Glutamatergic neuron (in vitro differentiated cells): ENCODE measurements at places on chromosomes 16 and 17. TPM values are rescaled to one million over a fixed set of nuclear protein-coding genes. Genes with fewer than 3 reads are reported as not detected.

Gene TBC1D3I
- 3.0 TPM for total RNA-seq

DNA sequence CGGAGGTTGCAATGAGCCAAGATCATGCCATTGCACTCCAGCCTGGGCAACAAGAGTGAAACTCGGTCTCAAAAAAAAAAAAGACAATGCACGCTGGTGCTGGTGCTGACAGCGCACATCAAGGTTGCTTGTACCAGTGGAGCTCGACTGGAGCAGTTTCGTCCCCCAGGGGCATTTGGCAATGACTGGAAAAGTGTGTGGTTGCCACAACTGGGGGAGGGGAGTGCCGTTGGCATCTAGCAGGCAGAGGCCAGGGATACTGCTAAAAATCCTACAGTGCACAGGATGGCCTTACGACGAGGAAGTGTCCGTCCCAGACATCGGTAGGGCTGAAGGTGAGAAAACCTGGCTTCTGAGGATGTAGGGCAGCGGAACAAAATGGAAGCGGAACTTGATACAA lies 2.4 kb downstream of the MEAK7 start:
- no peak for DNase-seq

- DNase-seq, result no peak
Measured at GRCh38 chr17:79473111-79473875, 137.6 kb downstream of the RBFOX3 start.

Gene BAIAP3
- 26.7 TPM for total RNA-seq

GRCh38 chr17:28705074-28705659 lies 6.5 kb downstream of the PROCA1 start:
- no peak for DNase-seq

DNA sequence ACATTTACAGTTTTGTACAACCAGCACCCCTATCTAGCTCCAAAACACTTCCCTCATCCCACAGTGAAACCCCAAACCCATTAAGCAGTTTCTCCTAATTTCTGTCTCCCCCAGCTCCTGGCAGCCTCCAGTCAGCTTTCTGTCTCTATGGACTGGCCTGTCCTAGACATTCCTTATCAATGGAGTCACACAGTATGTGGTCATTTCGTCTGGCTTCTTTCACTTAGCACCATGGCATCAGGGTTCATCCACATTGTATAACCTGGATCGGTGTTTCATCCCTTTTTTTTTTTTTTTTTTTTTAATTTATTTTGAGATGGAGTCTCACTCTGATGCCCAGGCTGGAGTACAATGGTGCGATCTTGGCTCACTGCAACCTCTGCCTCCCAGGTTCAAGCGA lies 68.5 kb downstream of the ZDHHC7 start:
- no peak for DNase-seq

Gene MT1A
- total RNA-seq, result not detected

Gene ANKFN1
- 0.96 TPM for total RNA-seq

DNA sequence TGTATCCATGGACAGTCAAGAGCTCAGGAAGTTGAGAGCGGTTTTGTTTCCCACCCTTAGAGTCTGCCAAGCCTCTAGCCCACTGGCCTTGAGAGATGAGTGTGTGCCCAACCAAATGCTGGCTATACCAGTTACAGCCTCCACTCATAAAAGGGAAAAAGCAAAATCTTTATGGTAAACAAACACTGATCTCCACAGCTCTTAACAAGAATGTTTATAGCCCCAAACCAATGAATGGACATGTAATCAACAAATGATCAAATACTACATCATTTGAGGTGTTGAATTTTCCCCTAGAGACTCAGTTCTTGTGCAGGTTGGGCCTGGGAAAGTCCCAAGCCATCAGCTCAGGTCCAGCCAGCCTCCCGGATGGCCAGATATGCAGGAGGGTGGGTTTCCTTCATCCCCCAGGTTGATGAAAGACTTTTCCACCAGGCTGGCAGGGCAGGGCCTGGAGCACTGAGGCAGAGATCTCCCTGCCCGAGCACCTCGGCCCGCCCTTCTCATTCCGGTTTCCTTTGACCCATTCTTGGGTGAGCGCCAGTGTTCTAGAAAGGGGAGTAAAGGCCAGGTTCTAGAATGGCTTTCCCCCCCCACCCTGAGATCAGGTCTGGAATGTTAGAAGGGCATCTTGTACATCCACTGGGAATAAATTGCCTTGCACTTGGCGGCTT lies 3.9 kb upstream of the EFTUD2 start:
- DNase-seq, result no peak

GRCh38 chr17:43399839-43400328 lies 1.1 kb downstream of the ARL4D start:
- DNase-seq, result peak; percentile 22

- peak; percentile 49 for DNase-seq
Measured at GRCh38 chr17:49890077-49890821, 42.4 kb upstream of the TAC4 start.

- DNase-seq, result no peak
Measured at GRCh38 chr16:47712276-47713224, 251.4 kb downstream of the PHKB start.

DNA sequence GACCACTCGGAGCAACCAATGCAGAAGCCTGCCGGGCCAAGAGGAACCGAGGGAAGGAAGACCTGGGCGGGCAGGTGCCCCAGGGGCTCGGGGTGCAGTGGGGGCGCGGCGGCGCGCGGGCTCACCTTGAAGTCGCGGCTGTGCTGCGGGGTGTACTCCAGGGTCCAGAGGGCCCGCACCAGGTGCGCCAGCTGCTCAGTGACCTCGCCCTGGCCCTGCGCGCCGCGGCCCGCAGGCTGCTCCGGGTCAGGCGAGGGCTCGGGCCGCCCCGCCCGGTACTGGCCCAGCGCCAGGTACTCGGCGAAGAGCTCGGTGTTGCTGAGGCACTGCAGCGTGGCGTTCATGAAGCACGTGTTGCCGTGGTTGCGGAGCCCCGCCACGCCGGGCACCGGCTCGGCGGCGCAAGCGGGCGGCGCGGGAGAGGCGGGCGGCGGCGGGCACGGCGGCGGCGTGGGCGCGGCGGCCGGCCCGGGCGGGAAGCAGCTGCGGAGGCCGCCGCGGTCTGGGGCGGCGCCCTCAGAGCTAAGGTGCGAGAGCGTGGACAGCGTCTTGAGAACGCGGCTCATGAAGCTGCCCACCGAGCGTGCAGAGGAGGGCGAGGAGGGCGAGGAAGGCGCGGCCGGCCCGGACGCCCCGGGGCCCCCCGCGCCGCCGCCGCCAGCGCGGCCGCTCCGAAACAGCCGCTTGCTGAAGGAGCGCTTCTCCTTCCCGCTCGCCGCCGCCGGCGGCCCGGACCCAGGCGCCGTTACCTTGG lies 562 bp downstream of the USP31 start:
- peak; percentile 48 for DNase-seq

DNA sequence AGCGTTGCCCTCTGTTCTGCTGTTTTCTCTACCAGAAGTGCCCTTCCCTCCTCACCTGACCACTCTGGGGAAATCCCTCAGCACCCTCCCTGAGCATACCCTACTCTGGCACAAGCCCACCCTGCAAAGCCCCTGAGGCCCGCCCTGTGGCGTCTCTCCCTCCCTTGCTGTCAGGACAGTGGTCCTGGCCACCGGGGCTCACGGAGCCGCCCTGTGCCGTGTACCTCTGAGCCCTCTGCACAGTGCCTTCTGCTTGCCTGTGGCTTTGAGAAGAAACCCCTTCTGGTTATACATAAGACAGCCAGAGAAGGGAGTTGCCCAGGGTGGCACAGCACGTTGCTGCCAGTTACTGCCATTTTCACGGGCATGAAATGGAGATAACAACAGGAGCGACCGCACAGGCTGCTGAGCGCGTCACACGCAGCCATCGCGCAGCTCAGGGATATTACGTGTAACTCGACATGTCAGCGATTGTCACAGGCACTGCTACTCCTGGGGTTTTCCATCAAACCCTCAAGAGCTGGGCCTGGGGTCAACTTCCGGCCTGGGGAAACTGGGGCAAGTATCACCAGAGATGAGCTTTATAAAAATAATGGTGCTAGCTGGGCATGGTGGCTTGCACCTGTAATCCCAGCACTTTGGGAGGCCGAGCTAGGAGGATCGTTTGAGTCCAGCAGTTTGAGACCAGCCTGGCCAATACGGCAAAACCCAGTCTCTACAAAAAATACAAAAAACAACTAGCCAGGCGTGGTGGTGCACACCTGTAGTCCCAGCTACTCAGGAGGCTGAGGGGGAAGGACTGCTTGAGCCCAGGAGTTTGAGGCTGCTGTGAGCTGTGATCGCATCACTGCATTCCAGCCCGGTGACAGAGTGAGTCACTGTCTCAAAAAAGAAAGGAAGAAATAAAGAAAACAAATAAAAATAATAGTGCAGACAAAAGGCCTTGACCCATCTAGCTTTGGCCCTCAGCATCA lies 14.8 kb downstream of the SCGB1C2 start:
- peak; percentile 8 for DNase-seq

Gene SSTR5
- 1.3 TPM for total RNA-seq

- DNase-seq, result no peak
Measured at GRCh38 chr17:7367083-7367482, 12.1 kb downstream of the TMEM95 start.

Gene TMEM238L
- total RNA-seq, result not detected

- DNase-seq, result peak; percentile 92
Measured at GRCh38 chr17:77451245-77451893, 310.6 kb downstream of the SEC14L1 start.

GRCh38 chr17:8147141-8147804 lies 4.9 kb downstream of the PER1 start:
- DNase-seq, result no peak

Gene PRSS22
- not detected for total RNA-seq

Gene TRPV2
- total RNA-seq, result 27.0 TPM

- no peak for DNase-seq
Measured at GRCh38 chr17:64157669-64158180, 27.8 kb upstream of the ERN1 start.

DNA sequence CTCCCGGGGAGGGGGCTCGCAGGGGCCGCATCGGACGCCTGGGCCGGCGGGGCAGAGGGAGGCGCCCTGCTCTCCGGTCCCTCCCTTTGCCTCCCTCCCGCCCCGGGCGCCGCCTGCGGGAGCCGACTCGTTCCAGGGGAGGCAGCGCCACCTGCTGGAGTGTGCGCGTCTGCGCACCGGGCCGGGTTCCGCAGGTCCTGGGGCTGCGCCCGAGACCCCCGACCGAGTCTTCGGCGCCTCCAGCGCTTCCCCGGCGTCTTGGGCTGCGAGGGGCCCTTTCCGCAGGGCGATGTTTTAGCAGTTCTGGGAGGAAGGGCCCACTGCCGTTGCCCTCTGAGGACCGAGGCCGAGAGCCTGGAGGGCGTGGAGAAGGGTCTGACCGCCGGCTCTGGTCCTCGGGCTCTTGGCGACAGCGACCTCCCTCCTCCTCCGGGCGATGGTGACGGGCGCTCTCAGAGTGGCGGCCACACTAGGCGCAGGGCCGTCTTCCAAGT lies 106.3 kb downstream of the SEC14L1 start:
- DNase-seq, result peak; percentile 96

- DNase-seq, result no peak
Measured at GRCh38 chr17:17711641-17712162, 30.4 kb downstream of the RAI1 start.

Gene UNC45B
- total RNA-seq, result 2.2 TPM

DNA sequence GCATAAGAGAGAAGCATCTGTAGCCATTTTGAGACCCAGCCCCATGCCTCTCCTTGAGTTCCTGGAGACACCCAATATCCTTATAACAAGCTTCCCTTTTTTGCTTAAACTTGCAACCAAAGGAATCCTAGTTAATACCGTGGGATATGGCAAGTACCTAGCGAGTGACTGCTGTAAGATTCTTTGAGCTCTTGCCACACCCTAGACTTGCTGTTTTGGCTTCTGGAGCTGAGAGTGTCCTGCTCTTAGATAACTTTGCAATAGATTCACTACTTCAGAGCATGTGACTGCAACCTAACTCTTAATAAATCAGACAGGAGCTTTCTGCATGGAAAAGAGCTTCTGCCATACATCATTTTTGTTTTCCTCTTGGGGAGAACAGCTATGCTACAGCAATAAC lies 58.3 kb downstream of the AKAP1 start:
- no peak for DNase-seq

- peak; percentile 52 for DNase-seq
Measured at GRCh38 chr16:57627184-57627871, 1.1 kb upstream of the ADGRG1 start.

Gene CCL7
- total RNA-seq, result not detected

- DNase-seq, result peak; percentile 66
Measured at GRCh38 chr17:44108440-44109311, 14.8 kb downstream of the HDAC5 start.

Gene DNAH9
- total RNA-seq, result 0.86 TPM
